ENCODE measurements at places on chromosomes 7 and 10.

DNA sequence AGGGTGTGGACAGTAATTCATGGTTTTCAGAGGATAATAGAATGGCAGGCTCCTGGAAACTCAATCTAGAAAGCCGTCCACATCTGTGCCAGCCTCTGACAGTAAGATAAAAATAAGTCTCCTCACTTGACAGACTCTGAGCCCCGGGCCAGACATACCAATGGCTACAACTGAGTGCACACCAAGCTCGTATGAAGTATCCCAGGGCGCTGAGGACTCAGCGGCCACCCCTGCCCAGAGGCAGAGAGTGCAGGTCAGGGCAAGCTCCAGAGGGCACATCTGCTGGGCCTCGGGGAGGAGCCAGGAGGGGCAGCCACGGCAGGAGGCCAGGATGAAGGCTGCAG lies 262.8 kb upstream of the TCERG1L start:
- no peak for DNase-seq

- DNase-seq: no peak
Observed at GRCh38 chr10:80079312-80079719, 851 bp downstream of the TMEM254 start.

DNA sequence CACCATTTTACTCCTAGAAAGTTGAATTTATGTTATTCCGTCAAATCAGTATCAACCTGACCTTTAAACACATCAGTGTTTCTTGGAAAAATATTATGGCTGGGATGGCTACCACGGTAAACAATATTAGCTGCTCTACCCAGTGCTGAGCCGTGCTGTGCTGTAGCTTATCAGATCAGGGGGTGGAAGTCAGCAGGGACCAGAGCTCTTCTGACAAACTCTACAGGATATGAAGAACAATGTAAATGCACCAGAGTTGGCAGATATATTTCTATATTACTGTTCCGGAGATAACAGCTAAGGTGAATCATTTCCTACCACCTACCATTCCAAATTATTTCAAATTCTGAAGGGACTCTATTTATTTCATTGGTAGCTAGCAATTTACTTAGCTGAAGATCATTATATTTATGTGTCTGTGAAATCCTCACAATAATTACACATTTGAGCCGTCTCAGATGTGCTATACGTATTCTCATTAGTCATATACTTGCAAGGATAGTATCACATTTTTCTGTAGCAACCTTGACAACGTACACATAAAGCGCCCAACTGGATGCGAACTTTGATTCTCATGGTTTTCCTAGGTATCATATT lies 76.5 kb downstream of the TEX36 start:
- DNase-seq: no peak

GRCh38 chr7:155850766-155851678 lies 38.8 kb upstream of the SHH start:
- DNase-seq: no peak

DNA sequence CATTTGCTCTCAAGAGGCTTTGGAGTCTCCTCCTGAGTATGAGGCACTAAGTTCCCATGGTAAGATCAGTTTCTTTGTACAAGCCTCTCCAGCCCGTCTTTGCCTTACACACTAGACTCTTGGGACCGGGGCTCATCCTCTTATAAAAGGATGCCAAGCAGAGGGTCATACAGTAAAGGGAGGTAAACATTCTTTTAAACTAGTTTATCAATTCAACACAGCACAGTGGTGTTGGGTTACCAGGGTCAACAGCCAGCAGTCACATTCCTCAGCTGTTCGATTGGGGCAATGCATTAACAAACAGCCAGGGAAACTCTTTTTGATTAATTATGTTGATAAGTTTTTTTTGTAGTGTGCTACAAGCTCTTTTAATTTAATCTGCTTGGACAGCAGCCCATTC lies 37.8 kb downstream of the HHEX start:
- DNase-seq: no peak

DNA sequence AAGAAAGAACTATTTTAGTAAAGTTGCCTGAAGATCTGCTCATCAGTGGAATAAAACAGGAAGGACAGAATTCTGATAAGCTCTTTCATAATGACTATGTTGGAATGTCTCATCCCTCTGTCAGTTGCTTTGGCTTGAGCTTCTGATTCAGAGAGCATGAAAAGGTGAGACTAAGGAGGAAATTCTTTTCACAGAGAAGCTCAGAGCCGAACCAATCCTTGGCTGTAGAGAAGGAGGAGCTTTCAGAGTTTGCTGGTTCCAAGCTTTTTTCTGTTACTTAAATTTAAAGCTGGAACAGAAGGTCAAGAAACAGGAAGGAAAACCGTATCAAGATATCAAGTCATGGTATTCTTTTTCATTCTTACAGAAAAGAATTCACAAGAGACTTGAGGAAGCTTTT lies 24.0 kb downstream of the GSTO2 start:
- DNase-seq: no peak

DNA sequence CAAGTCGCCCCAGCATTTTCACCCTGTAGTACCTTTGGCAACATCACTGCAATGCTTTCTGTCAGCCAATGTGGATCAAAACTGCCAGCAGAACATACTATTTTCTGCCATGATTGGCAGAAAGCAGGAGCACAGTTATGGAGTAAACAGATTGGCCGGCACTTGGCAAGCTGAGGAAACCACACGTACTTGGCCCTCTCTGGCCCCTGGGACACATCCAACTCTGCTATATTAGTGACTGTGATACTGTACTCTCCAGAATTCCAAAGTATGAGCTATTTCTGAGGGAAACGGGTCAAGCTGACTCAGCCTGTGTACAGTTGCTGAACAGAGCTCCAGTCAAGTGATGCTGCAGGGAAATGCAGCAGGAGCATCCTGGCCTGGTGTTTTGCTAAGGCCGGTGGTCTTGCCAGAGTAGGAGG lies 39.8 kb upstream of the LANCL2 start:
- no peak for DNase-seq

GRCh38 chr7:30285067-30285535 lies 704 bp downstream of the ZNRF2 start:
- DNase-seq: no peak

- DNase-seq: no peak
Observed at GRCh38 chr7:132244903-132245480, 331.3 kb downstream of the PLXNA4 start.

- DNase-seq: no peak
Observed at GRCh38 chr7:157470017-157470322, 133.2 kb downstream of the DNAJB6 start.
